DMS79 treated with DMSO at 0.1 percent for 48 hours (cell line): ENCODE measurements at places on chromosomes 4 and X.

DNA sequence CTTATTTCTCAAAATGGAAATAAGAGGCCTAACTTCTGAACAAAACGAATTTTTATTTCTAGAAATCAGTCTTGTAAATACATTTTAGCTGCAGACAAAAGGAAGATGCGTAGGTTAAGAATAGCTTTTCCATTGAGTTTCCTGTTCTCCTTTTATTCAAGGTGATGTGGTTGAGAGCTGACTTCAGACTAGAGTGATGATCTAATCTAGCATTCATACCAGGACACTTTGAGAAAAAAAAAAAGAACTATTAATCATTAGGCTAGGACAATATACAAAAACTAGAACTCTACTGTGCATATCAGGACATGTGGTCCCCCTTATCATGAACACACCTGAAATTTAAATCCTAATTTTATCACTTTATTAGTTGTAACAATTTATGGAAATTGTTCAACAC is 884.5 kb upstream of the EPHA5 start:
- DNase-seq: no peak

GRCh38 chr4:182920676-182921075 is 3.5 kb upstream of the DCTD start:
- no peak for DNase-seq

GRCh38 chrX:136627409-136627808 is 20.5 kb upstream of the CD40LG start:
- no peak for DNase-seq

DNA sequence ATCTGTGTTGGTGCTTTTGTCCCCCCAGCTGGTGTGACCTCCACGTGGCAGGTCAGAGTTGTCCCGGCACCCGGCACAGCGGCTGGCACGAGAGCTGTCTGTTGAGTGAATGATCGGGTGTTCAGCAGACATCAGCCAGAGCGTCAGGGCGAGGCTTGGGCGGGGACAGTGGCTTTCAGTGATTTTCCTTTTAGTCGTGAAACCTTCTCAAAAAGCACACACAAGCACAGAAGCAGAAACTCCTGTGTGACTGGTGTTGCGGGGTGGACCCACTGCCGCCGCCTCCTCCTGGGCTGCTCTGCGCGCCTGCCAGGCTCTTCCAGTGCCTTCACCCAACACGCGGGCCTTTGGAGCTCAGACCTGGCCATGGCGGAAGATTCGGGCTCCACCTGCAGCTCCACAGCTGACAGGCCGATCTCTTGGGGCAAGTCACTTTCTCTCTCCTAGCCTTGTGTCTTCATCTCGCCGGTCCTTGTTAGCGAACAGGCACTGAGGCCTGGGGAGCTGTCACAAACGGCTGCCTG is 51.4 kb upstream of the HGFAC start:
- no peak for DNase-seq

- no peak for DNase-seq
Observed at GRCh38 chrX:22192419-22193060, 80.2 kb upstream of the CBLL2 start.

DNA sequence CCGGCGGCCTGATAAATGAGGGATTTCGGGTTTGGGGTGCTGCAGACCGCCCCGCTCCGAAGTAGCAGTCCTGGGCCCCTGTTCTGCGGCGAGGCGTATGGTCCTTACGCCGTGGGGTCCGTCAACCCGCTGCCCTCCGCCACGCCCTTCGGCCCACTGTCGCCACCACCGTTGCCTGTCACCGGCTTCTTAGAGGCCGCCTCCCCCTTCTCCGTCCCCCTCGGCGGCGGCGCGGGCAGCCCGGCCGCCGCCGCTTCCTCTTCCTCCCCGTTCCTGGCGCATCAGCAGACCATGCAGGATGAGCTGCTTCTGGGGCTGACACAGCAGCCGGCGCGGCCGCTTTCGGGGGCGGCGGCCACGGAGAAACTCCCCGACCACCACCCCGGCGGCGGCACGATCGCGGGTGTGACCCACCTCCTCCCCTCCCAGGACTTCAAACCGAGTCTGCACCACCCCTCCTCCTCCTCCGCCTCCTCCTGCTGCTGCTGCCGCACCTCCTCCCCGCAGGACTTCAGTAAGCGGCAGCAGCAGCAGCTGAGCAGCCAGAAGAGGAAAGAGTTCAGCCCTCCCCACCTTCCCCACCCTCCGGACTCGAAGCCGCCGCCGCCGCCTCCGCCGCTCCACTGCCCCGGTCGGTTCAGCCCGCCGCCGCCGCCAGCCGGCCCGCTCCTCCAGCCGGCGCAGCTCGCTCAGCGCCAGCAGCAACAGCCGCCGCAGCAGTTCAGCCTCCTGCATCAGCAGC is 549 bp downstream of the CPEB2 start:
- no peak for DNase-seq

DNA sequence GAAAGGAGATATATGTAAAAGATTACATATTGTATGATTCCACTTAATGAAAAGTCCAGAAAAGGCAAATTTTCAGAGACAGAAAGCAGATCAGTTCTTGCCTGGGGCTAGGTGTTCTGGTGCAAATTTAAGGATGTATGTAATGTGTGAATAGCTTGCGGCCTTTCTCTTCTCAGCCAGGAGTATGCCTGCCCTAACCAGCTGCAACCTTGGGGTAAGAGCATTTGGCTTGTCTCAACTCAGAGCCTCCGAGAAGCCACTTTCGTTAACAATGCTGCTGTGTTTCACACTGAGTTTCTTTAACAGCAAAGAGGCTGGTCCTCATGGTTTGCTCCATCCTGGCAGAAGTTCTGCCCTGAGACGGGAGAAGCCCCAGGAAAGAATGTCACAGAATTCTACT is 102.7 kb downstream of the SPCS3 start:
- no peak for DNase-seq

- peak; percentile 5 for DNase-seq
Observed at GRCh38 chr4:7719354-7720174, 220.1 kb downstream of the AFAP1 start.

- no peak for DNase-seq
Observed at GRCh38 chr4:111269439-111269838, 646.6 kb upstream of the PITX2 start.

DNA sequence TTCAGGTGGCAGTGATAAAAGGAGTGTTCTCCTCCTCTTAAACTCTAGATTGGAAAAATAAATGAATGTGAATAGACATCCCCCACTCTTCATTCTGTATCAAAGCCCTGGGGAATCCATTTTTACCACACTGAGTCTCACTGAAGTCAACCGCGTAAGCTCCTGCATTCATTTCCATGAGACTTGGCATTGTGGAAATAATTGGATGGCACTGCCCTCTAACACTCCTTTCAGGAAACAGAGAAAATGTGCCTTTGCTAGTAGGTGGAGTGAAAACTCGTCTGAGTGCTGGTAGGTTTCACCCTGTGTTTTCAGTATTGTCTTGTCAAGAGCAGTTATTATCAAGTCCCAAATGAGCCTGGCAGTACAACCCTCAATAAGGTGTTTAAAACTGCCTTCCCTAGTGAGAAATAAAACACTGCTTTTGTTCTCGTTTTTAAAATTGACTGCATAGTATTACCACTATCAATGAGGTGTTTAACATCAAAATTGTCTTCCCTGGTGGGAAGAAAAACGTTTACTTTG is 9.7 kb upstream of the CDKN2AIP start:
- no peak for DNase-seq

DNA sequence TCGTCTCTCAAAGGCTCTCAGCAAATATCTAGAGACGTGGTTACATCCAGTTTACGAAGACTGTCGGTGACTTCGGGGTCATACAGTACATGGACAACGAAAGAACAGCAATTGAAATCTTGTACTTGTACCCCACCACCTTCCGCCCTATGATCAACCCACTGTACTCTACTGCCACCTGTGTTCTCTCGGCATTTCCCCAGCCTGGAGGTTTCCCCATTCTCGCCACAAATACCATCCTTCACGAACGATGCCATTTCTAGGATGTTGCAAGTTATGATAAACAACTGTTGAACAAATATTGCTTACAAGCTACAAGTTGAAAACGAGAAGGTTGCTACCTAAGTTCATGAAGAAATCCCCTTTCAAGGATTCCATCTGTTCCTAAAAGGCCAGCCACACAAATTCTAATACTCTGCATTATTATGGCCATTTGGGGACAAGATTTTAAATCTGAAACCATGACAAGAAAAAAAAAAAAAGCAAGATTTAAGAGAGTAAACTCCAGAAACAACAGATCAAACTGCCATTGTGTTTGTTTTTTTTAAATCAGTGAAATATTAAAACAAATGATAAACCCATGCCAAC is 1.6 kb downstream of the APBB2 start:
- DNase-seq: peak; percentile 64

GRCh38 chr4:87144356-87144755 is 76.1 kb downstream of the KLHL8 start:
- DNase-seq: no peak

DNA sequence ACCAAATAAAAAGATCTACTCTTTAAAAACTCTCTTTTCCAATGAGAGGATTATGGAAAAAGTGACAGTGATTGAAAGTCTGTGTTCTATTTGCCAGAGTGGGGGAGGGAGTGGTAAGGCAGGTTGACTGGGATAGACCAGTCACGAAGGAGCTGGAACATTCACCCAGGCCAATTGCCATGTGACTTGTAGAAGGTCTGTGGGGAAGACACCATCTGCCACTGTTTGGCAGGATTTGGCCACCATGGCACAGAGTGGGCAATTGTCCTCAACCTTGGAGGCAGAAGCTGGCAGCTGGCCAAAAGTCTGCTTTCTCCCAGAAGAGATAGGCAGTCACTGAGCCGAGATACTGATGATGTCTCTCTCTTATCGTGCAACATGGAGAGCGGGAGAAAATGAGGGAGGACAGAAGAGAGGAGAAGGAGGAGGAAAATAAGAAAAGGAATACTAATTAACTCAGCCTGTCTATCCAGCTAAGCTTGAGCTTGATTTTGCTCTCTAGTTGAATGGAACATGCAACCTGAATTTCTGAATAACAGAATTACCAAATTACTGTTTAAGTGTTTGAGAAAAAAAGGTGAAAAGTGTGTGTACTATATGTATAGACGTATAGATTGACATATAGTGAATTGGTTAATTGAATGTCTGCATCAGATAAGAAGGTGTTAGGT is 267.1 kb downstream of the ARHGAP24 start:
- DNase-seq: no peak

DNA sequence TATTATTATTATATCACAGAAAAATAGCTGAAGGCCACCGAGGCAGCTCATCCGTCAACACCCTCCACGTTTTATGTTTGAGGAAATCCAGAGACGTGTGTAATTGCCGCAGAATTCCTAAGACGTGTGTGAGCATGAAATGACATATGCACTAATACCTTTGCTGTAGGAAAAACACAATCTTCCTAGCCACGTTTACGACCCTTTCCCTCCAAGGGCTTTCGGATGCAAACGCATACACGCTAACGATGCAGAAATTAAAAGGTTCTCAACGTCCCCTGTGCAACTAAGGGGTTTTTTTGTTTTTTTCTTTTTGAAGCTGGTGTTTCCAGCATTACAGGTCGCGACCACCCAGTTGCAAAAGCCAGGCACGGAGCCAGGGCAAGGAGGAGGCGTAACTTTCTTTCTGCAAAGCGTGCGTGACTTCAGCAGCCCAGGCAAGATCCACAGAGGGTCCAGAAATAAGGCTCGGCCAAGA is 33.8 kb downstream of the CRLF2 start:
- no peak for DNase-seq

- DNase-seq: no peak
Observed at GRCh38 chrX:7088968-7089615, 58.4 kb upstream of the STS start.

DNA sequence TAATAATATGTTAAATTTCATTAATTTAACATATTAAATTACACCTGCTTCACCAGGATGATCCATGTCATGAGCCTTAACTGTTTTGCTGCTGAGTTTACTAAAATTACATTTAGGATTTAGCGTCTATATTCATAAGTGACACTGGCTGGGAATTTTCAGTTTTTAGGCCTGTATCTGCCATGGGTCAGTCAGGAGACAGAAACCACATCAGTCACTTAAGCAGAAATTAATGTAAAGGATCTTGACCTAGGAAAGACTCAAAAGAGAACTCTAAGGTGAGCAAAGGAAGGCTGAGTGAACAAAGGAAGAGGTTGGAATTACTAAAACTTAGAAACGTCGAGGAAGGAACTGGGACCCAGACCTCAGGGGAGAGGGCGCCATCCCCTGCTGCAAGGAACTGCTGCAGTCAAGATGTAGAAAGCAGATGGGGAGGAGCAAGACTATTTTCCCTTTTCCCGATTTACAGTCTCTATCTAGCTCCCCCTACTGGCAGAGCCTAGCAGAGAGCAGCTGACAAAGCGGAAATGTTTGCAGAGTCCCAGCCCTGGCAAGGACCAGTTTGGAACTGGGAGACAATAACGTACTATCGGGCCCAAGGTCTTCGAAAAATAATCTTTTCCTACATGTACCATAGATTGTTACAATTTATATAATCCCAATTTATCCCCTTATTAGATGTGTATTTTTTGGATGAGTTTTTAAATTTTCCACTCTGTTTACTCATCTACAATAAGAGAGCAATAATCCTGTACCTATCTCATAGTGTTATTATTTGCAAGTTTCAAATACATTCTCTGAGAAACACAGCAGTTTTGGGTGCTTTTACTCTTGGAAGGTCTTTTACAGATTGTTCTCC is 22.6 kb upstream of the RBBP7 start:
- no peak for DNase-seq

GRCh38 chrX:96425200-96425599 is 259.4 kb upstream of the DIAPH2 start:
- no peak for DNase-seq

DNA sequence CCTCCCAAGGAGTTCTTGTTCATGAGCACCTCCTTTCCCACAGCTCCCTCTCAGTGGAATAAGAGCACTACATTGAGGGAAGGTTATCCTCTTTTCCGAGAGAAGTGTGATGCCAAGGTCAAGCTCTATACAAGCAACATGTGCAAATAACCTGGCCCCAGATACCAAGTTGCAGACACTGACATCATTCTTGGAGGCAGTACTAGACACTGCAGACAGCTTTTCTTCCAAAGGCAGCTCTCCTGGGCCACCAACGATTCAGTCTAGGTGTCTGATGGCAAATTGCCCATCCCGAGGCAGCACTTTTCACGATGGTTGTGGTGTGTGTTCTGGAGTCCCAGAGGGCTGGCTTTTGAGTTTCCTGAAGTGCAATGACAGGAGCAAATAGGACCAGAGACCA is 384.9 kb downstream of the TLL1 start:
- DNase-seq: no peak

DNA sequence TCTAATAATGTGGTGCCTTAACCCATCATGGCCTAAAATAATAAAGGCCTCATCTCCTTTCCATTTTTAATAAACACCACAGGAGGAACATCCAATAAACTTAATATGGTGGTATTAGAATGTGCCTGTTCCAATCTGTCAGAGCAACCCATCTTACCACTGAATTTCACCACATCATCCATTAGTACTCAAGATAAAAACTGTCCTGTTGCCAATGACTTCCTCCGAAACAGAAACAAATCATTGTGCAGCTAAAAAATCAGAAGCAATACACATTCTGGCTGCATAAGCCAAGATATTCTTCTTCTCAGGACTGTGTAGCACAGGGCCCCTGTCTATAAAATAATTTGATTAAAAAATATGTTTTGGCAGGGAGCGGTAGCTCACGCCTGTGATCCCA is 18.5 kb downstream of the TLR10 start:
- no peak for DNase-seq

DNA sequence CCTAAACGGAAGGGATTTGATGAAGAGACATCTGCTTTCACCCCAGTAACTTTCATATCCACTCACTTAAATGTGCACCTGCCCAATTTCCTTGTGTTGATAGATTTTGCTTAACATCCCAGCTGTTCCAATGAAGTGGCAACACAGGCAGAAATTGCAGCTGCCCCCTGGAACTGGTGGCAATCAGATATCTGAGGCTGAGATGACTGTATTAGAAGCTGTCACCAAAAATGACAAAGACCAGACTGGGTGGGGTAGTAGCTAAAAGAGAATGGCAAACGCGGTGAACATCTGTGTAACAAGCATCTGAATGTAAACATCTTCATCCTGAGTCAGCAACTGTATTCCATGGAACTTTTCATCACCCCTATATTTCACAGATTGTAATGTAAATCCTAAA is 17.1 kb downstream of the GABRA2 start:
- DNase-seq: no peak
